ENCODE measurements at places on chromosomes 16 and 17. TPM values are rescaled to one million over a fixed set of nuclear protein-coding genes. Genes with fewer than 3 reads are reported as not detected.

Gene IL17C
- polyA plus RNA-seq: not detected

Gene MRC2
- polyA plus RNA-seq: 52.6 TPM

Gene SEPTIN1
- 1.7 TPM for polyA plus RNA-seq

GRCh38 chr16:69367980-69368379 is 16.4 kb upstream of the TMED6 start:
- DNase-seq: no peak

DNA sequence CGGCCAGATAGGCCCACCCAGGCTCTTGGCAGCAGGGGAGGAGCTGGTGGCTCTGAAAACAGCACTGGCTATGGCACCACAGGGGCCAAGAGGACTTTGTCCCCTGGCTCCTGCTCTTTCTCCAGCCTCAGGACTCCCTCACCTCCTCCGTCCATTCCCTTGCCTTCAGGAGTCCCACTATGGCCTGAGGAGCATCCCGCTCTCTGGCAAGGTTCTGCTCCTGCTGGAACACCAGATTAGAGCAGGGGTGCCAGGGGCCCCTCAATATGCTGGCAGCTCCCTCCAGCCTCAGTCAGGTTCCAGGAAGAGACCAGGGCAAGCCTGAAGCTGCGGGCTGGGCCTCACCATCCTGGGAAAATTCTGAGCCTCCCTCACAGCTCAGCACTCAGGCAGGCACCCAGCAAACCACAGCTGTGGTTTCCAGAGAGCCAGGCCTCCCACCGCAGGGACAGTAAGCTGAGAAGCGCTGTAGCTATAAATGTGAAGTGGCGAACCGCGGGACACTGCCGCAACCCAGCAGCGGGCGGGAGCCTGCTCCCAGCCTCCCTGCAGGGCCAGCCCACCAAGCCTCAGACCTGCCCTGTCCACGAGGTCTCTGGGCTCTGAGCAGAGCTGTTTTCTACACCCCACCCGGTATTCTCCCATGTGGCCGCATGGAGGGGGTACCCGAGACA is 25.7 kb downstream of the C17orf100 start:
- DNase-seq: no peak

- no peak for DNase-seq
Observed at GRCh38 chr17:63629627-63630026, 7.4 kb downstream of the MAP3K3 start.
